ENCODE measurements at places on chromosomes 7 and 10.

DNA sequence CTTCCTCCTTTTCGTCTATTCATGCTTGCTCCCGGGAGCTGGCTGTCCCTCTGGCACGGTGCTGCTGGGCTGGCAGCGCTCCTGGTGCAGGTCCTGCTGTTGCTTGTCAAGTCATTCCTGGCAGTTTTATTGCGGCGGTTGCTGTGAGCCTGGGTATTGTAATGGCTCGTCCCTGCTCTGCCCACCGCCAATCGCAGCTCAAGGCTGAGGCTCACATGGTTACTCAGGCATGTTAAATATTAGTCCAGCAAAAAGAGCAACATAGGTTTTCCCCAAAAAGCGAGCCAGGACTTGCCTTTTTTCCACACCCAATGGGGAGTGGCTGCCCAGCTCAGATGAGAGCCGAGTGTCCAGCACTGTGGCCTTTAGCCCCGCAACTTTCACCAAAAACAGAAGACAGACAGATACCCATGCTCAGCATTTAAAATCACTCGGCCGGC is 492.9 kb upstream of the FOXK1 start:
- DNase-seq, result peak; percentile 24

DNA sequence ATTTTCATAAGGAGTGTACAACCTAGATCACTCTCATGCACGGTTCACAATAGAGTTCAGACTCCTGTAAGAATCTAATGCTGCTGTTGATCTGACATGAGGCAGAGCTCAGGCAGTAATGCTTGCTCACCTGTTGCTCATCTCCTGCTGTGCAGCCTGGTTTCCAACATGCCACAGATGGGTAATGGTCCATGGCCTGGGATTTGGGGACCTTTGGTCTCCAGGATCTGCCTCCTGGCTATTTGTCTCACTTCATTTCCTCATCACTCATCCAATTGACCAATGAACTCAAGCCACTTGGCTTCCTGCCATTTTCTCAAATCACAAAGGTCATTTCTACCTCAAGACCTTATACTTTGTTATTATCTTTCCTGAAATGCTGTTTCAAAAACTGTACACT is 786.1 kb downstream of the ANKRD7 start:
- no peak for DNase-seq

DNA sequence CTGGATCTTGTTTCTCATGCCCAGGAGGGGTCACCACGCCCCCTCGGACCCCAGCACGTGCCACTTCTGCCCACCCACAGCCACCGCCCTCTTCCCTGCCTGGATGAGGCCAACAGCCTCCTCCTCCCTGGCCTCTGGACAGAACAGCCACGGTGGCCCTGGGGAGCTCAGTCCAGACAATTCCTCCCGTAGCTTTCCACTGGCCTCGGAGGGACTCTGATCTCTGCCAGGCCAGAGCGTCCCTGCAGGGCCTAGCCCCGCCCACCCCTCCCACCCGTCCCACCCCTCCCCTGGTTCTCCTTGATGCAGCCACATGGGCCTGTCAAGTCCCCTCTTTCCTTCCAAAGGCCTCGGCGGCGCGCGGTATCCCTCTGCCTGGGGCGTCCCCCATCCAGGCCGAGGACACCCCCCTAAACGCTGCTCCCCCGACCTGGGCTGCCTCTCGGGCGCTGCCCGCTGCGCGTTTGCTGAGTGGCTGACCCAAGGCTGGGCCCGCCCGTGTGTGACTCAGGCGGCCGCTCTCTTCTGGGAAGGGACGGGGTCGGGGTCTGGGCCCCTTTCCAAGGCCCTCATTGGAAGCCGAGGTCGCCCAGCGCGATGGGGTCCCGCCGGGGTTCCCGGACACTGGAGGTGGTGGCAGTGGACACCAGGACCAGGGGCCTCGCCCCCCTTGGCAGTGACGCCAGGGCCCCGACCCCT is 557 bp downstream of the TMEM120A start:
- DNase-seq, result no peak

- DNase-seq, result no peak
Measured at GRCh38 chr10:17085011-17085725, 44.4 kb downstream of the CUBN start.

- no peak for DNase-seq
Measured at GRCh38 chr10:59674215-59674836, 35.3 kb downstream of the SLC16A9 start.

DNA sequence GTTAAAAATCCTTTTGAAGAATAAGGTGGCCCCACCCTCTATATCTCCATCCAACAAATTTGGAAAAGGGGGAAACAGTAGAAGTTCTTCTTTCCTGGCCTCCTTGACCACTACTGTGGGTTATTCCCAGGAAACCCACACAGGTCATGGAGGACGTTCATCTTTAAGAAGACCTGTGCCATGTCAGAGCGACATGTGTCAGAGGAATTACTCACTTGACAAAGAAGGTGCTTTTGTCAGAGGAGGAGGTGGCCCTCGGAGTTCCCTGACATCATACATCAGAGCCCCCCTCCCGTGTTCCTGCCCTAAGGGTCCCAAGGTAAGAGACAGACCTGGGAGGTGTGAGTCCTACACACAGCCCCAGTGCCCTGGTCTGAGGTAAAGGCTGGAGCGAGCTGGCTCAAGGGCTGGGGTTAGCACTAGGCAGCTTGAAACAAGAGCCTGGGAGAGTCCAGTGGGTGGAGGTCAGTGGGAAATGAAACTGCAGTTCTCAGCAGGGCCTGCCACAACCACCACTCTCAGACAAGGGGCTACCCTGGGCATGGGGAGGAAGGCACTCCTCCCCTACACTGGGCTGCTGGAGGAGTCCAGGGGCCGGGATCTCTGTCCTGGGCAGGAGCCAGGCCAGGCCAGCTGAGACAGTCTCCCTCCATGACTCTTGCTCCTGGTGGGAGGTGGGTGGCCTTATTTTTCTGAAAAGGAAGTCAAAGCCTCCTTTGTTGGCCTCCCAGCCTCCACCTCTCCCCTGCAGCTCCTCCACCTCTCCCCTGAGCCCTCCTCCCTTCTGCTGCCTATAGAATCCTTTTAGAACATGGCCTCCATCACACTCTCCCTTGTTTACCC is 21.8 kb upstream of the ZMIZ1 start:
- no peak for DNase-seq

DNA sequence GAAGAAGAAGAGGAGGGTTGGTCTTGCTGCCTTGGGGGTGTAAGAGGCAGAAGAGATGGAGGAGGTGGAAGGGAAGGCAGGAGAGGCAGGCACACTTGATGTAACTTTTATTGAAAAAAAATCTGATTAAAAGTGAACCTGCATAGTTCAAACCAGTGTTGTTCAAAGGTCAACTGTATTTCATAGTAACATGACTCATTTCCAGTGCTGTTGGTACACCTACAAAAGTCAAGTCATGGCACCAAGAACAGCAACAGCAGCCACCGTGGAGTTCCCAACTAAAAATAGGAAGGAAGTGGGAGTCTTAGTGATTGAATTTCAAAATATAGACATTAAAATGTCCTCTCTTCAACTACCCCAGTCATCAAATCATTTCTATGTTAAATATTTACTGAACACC is 88.5 kb downstream of the CTNNA3 start:
- no peak for DNase-seq

- peak; percentile 30 for DNase-seq
Measured at GRCh38 chr7:85186083-85186520, 754 bp downstream of the SEMA3D start.

DNA sequence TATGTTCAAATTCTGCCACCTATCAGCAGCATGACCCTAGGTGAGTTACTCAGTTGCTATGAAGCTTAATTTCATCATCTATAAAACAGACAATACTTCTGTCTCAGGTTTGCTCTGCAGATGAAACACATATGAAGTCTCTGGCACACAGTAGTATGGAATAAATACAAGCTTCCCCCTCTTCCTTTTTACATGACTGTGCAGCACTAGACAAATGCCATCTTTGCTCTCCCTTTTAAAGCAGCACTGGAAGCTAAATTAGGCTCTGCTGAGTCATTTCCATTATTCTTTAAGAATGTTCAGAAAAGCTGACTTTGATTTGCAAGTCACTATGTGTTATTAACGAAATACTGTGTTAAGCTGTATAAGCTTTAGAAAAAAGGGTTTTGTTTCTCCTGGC is 40.7 kb upstream of the ANAPC16 start:
- no peak for DNase-seq

GRCh38 chr10:76982671-76983070 is 654.9 kb downstream of the KCNMA1 start:
- DNase-seq, result no peak

DNA sequence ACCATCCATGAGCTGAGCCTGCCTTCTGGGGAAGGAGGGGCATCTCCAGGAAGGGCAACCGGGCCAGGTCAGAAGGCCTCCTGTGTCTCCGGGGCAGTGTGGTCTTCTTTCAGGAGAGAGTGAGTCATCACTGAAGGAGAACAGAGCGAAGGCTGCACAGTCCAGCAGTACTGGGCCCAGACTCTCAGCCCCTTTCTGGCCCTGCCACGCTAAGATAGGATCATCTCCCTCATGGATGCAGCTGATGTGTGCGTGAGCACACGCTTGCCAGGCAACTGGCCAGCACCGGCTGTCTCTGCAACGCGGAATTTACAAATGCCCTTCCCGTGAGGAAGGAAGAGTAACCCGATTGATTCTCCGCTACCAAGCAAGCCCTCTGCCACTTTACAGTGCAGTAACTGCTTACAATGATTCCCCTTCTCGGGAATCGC is 328.2 kb downstream of the TNS3 start:
- peak; percentile 9 for DNase-seq

DNA sequence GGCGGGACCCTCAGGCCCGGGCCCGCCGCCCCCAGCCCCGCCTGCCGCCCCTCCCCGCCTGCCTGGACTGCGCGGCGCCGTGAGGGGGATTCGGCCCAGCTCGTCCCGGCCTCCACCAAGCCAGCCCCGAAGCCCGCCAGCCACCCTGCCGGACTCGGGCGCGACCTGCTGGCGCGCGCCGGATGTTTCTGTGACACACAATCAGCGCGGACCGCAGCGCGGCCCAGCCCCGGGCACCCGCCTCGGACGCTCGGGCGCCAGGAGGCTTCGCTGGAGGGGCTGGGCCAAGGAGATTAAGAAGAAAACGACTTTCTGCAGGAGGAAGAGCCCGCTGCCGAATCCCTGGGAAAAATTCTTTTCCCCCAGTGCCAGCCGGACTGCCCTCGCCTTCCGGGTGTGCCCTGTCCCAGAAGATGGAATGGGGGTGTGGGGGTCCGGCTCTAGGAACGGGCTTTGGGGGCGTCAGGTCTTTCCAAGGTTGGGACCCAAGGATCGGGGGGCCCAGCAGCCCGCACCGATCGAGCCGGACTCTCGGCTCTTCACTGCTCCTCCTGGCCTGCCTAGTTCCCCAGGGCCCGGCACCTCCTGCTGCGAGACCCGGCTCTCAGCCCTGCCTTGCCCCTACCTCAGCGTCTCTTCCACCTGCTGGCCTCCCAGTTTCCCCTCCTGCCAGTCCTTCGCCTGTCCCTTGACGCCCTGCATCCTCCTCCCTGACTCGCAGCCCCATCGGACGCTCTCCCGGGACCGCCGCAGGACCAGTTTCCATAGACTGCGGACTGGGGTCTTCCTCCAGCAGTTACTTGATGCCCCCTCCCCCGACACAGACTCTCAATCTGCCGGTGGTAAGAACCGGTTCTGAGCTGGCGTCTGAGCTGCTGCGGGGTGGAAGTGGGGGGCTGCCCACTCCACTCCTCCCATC is 82.7 kb downstream of the PAX2 start:
- no peak for DNase-seq

DNA sequence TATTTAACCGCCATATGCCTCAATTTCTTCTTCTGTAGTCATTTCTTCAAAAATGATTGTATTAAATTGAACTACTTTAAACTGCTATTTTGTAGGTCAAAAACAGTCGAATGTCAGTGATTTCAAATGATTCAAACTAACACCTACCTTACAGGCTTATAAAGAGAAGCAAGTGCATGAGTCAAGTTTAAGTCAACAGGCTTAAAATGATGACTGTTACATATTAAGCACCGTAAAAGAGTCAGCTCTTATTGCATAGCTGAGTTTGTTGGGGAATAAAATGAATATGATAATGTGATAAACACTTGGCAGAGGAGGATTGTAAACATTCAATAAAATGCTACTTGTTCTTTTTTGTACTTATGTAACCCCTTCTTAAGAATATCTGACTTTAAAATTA is 90.1 kb upstream of the ANKRD1 start:
- DNase-seq, result no peak

GRCh38 chr10:97838091-97838490 is 11.6 kb upstream of the GOLGA7B start:
- DNase-seq, result no peak

- no peak for DNase-seq
Measured at GRCh38 chr7:12534046-12534445, 36.5 kb upstream of the SCIN start.

GRCh38 chr10:44427479-44427878 is 42.6 kb upstream of the CXCL12 start:
- no peak for DNase-seq

Measured in SHP77 treated with DMSO at 0.1 percent for 48 hours (cell line).